Left colon (tissue), 2 donors: ENCODE measurements at places on chromosomes 12 and 14. TPM values are rescaled to one million over a fixed set of nuclear protein-coding genes. Genes with fewer than 3 reads are reported as not detected.

Gene RNU4-1
- total RNA-seq = 2,662 TPM

- no peak for DNase-seq
Measured at GRCh38 chr12:6471989-6472360, 1.5 kb upstream of the VAMP1 start.

- DNase-seq = no peak
Measured at GRCh38 chr12:50589650-50590435, 85.1 kb downstream of the DIP2B start.

Gene TMPRSS12
- total RNA-seq = not detected

Gene PLEKHG7
- total RNA-seq = 0.89 TPM

DNA sequence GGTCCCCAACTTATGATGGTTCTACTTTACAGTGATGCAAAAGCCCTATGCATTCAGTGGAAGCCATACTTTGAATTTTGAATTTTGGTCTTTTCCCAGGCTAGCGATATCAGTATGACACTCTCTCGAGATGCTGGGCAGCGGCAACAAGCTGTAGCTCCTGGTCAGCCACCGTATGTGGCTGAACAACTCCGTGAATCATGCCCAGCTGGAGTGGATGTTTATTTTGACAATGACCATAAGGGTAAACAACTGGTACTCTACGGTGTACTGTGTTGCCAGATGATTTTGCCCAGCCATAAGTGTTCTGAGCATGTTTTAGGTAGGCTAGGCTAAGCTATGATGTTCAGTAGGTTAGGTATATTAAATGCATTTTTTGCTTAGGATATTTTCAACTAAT, 8.2 kb upstream of the ZNF410 start:
- DNase-seq = no peak

Gene ATL1
- total RNA-seq = 12.0 TPM

- no peak for DNase-seq
Measured at GRCh38 chr12:46486588-46486987, 114.0 kb upstream of the SLC38A2 start.

Gene SPX
- not detected for total RNA-seq

- no peak for DNase-seq
Measured at GRCh38 chr12:113456761-113457160, 14.9 kb downstream of the LHX5 start.

GRCh38 chr12:27355979-27356378, 23.3 kb downstream of the BMAL2 start:
- no peak for DNase-seq

Gene DEGS2
- total RNA-seq = 36.9 TPM

Gene WNT5B
- total RNA-seq = 4.5 TPM

Gene OTOGL
- not detected for total RNA-seq
